ENCODE measurements at places on chromosomes 3 and 15.

GRCh38 chr3:164604687-164605086 is 473.6 kb downstream of the SI start:
- DNase-seq, result no peak

DNA sequence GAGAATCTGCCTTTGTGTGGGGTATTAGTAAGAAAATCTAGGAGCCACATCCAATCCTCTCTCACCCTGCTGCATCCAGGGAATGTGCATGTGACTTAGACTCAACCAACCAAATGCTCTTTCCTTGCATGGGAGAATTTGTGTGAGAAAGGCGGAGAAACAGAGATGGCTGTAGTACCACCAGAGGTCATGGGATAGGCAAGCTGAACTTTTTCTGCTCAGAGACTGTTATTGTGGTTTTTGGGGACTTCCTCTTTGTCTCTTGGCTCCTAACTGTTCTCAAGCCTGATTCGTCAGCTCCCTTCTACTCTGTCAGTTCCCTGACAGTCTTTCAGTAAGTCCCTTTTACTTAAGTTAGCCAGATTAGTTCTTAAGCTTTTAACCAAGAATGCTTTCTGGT is 2.6 kb upstream of the ZSCAN2 start:
- no peak for DNase-seq

GRCh38 chr15:60890375-60891230 is 338.5 kb downstream of the RORA start:
- no peak for DNase-seq

DNA sequence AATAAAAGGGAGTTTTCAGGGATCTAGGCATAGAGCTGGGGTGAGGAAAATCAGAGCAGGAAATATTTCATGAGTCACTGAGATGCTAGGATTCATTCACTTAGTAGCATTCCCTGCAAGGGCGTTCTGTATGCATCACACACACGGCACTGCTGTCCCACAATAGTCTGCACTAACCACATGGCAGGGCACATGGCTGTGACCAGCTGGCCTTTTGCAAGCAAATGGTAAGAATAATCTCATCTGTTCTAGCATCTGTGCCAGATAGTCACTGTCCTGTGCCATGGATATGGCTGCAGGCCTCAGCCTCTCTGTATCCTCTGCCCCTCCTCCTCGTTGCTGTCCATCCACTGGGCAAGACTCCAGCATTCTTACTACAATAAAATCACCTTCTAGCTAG is 37.8 kb downstream of the BOC start:
- no peak for DNase-seq
